ENCODE measurements at places on chromosomes 6 and 20.

DNA sequence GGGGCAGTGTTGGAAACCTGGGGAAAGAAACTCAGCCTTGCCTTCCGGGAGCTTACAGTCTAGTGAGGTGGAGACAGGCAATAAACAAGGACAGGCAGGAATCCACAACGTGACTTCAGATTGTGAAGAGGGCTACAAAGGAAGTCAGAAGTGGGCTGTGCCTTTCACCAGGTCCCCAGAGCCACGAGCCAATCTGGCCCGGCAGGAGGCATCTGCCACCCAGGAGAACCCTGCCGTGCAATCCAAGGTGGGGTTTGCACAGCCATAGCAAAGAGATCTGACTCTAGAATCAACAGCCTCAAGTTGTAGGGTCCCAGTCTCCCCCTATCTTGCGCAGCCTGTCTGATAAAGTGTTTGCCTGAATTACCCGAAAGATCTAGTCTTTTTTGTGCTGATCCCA, 5.5 kb downstream of the SLC32A1 start:
- DNase-seq: no peak

- no peak for DNase-seq
Measured at GRCh38 chr6:14827354-14827753, 418.5 kb upstream of the JARID2 start.

DNA sequence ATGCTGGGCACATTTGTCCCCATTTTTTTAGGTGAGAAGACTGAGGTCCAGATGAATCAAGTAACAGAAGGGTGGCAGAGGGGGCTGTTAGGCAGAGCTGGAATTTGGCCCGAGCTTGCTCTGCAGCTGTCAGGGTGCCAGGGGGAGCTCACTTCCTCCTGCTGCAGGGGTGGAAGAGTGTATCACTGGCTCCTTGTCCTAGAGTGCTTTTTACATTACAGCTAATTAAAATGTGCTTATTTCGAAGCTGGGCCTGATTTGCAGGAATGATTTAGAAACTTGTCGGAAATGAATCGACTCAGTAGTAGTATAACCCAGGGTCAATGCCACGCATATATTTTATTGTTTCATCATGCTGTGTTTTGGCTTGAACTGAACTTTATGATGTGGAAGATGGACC, 11.1 kb downstream of the TOX2 start:
- DNase-seq: peak; percentile 89

DNA sequence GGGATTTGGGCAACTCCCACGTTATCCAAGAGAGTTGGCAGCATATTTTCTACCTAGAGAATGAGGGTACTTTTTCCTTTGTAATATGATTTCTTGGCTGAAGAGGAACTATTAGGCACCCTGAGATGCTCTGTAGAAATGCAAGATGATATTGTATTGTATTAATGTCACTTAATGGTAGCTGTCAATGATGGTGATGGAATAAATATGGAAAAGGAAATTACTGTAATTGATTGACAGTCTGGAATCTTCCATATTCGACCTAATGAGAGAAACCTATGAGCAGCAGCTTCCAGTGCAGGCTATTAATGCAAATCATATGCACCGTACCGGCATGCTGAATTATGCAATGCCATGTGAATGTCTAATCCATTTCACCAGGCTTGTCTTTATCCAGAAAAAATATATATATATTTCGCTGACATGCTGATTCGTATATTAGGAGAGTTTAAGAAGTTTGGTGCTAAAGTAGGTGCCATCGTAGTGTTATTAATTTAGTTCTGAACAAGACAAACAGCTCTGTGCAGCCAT, 494.2 kb upstream of the JARID2 start:
- peak; percentile 72 for DNase-seq

DNA sequence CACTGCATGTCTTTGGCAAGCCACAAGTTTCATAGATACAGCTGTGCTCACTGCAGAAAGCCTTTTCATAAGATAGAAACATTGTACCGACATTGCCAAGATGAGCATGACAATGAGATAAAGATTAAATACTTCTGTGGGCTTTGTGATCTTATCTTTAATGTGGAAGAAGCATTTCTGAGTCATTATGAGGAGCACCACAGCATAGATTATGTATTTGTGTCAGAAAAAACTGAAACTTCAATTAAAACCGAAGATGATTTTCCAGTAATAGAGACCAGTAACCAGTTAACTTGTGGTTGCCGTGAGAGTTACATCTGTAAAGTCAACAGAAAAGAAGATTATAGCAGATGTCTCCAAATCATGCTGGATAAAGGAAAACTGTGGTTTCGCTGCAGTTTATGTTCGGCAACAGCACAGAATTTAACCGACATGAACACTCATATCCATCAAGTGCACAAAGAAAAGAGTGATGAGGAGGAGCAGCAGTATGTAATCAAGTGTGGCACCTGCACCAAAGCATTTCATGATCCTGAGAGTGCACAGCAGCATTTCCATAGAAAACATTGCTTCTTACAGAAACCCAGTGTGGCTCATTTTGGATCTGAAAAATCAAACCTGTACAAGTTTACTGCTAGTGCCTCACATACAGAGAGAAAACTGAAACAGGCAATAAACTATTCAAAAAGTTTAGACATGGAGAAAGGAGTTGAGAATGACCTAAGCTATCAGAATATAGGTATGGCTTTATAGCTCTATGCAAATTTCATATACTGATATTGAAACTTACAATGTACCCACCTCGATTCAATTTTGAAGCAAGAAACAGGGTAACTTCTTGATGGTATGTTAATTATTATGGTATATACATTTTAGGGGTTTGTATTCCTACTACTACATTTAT, 23.9 kb upstream of the BAG2 start:
- no peak for DNase-seq
